ENCODE measurements at places on chromosomes 7 and 10. TPM values are rescaled to one million over a fixed set of nuclear protein-coding genes. Genes with fewer than 3 reads are reported as not detected.

SFRP4 gene
- 4.6 TPM for total RNA-seq

CAMK2B gene
- 0.20 TPM for total RNA-seq

SLC13A4 gene
- not detected for total RNA-seq

LRRC61 gene
- total RNA-seq: 0.05 TPM

SORBS1 gene
- 0.48 TPM for total RNA-seq

SHLD2 gene
- total RNA-seq: 28.1 TPM

SPDYE3 gene
- total RNA-seq: not detected

WDR86 gene
- total RNA-seq: 0.20 TPM

ASB10 gene
- total RNA-seq: not detected

BUD31 gene
- total RNA-seq: 147 TPM

PALD1 gene
- 5.9 TPM for total RNA-seq

CALCR gene
- total RNA-seq: not detected

OR2A1 gene
- not detected for total RNA-seq

DOCK1 gene
- total RNA-seq: 27.3 TPM

CDK14 gene
- 0.37 TPM for total RNA-seq

C10orf67 gene
- 0.06 TPM for total RNA-seq

SH2D4B gene
- total RNA-seq: not detected

All from A549 treated with DMSO at 1 μM for 4 hours (cell line).